Suppressor macrophage (primary cell): ENCODE measurements at places on chromosomes 12 and 14.

GRCh38 chr14:56703947-56704346 is 106.3 kb downstream of the OTX2 start:
- no peak for DNase-seq

DNA sequence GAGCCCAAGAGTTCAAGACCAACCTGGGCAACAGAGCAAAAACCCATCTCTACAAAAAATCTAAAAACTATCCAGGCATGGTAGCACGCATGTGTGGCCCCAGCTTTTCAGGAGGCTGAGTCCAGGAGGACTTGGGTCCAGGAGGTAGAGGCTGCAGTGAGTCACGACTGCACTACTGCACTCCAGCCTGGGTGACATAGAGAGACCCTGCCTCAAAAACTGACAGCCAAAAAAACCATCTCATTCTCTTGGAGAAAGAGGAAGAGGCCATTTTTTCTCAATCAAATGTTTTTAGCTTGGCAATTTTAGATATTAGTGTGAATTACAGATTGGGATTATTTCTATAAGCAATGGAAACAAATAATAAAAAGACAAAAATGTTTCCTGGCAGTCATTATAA is 38.2 kb downstream of the ZFC3H1 start:
- no peak for DNase-seq

- DNase-seq, result no peak
Measured at GRCh38 chr12:76909290-76909689, 30.5 kb upstream of the CSRP2 start.

DNA sequence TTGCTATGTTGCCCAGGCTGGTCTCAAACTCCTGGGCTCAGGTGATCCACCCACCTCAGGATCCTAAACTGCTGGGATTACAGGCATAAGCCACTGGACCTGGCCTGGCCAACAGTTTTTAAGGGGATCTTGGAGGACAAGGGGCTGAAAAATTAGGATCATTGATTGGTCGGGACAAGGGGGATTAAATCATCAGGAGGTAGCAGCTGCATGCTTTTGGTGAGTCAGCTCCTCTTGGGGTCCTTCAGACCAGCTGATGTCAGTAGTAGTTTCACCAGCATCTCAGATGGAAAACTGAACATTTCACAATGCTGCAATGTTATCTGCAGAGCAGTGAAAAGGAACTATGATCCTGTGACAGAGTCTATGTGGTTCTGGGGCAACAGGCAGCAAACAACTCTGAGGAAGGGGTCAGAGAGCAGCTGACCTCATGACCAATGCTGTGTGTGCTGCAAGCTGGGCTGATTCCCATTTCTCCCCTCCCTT is 6.3 kb downstream of the LRRC74A start:
- peak; percentile 85 for DNase-seq

GRCh38 chr12:6450091-6450868 is 1.6 kb upstream of the TAPBPL start:
- DNase-seq, result no peak

GRCh38 chr12:108856428-108857157 is 790 bp downstream of the SSH1 start:
- DNase-seq, result peak; percentile 95

DNA sequence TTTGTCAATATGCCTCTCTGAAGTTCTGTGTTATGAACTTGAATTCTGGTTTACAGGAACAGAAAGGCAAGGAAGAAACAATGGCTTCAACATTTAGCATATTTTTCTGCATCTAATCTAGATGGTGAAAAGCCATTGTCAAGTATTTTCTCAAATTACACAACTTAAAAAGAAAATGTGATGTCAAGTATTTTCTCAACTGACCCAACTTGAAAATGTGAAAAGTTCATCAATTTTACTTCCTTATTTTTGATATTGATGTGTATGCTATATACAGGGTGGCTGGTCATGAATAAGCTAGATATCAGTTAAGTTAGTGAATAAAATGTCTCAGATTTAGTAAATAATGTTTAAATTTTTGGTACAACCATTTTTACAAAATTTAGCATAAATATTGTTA is 196.7 kb downstream of the ALX1 start:
- no peak for DNase-seq

GRCh38 chr12:977156-977555 is 13.9 kb upstream of the ERC1 start:
- peak; percentile 37 for DNase-seq

GRCh38 chr12:114612062-114612461 is 71.9 kb downstream of the TBX3 start:
- DNase-seq, result no peak

DNA sequence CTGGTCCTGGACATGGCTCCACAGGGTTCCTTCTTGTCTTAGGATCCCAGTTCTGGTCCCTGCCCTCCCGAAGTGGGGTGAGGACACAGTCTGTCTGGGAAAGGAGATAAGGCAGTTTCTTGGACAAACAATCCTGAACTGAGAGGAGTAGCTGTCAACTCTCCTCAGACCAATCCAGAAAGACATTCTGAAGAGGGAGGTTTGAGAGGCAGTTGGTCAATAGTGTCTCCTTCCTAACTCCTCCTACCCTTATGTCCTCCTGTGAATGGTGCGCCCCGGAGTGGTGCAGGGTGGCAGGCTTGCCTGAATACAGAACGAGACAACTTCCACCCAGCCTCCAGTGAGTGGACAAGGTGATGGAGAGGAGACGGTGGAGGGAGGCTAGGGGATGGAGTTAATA is 15.4 kb upstream of the ASIC1 start:
- DNase-seq, result no peak

- no peak for DNase-seq
Measured at GRCh38 chr14:95500201-95500681, 16.2 kb downstream of the SYNE3 start.

- peak; percentile 77 for DNase-seq
Measured at GRCh38 chr12:7042842-7043241, 17.7 kb upstream of the C1S start.

DNA sequence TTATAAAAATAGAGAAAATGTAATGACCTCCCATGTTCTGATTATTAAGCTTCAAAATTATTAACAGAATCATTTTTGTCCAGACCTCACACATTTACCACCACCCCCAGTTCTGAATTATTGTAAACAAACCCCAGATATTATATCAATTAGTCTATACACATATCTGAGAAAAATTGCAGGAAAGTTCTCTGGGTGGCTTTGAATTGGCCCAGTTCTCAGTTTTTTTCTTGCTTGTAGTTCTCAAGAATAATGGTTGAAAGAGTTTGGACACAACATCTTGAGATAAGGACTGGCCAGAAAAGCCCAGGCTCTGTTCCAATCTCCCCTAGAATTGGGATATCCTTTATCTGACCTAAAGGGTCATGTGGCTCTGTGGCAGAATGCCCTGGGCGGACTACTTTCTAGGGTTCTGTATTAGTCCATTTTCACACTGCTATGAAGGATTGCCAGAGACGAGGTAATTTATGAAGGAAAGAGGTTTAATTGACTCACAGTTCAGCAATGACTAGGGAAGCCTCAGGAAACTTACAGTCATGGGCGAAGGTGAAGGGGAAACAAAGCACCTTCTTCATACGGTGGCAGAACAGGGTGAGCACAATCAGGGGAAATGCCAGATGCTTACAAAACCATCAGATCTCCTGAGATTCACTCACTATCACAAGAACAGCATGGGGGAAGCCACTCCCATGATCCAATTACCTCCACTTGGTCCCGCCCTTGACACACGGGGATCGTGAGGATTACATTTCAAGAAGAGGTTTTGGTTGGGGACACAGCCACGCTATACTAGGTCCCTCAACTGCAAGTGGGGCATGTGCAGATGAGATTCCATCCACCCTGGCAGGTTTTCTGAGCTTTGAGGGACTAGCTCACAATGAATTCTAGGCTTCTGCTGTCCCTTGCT is 1504.6 kb upstream of the FLRT2 start:
- DNase-seq, result no peak

DNA sequence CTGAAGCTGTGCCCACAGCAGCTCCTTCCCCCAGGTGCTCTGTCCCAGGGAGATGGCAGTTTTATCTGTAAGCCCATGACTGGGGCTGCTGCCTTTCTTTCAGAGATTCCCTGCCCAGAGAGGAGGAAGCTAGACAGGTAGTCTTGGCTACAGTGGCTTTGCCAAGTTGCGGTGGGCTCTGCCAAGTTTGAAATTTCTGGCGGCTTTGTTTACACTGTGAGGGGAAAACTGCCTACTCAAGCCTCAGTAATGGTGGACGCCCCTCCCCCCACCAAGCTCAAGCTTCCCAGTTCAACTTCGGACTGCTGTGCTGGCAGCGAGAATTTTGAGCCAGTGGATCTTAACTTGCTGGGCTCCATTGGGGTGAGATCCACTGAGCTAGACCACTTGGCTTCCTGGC is 124.7 kb downstream of the MSRB3 start:
- no peak for DNase-seq

DNA sequence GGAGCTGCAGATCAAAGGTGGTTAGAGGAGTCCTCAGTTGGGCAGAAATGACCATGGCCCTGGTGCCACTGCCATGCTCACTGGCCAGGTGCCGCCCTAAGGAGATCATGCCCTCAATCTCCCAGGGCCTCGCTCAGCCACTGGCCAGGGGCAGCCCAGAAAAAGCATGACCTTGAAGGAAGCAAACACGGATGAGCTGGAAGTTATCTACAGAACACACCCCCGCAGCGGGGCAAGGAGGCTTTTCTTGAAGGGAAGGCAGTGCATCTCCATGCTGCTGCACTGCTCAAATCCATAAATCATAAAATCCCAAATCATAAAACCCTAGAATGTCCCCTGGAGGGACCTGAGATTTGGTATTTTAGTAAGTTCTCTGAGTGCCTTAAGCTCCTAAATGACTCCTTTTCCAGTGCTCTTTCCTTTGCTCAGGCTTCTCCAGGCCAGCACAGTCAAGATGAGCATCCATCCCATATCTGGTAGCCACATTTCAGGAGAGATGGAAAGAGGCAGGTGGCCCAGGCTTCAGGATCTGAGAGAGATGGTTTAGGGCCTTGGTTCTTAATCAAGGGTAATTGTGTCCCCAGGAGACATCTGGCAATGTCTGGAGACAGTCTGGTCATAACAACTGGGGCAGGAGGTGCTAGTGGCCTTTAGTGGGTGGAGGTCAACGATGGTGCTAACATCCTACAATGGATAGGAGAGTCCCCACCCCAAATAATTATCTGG is 217.3 kb downstream of the RBM19 start:
- DNase-seq, result no peak

DNA sequence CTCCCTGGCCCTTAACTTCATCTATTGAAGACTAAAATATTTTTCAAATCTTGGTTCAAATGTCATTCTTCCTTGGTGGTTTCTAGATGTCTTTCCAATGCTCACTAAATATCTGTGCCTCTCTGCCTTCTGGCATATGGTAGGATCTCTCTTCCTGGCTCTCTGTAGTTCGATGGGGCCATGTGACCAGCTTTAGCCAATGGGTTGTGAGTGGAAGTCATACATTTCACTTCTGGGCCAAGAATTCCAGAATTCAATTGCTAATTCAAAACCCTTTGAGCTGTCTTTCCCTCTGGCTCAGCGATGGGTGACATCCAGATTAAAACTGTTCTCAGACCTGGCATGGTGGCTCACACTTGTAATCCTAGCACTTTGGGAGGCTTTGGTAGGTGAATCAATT is 25.8 kb upstream of the CTDSP2 start:
- DNase-seq, result no peak

DNA sequence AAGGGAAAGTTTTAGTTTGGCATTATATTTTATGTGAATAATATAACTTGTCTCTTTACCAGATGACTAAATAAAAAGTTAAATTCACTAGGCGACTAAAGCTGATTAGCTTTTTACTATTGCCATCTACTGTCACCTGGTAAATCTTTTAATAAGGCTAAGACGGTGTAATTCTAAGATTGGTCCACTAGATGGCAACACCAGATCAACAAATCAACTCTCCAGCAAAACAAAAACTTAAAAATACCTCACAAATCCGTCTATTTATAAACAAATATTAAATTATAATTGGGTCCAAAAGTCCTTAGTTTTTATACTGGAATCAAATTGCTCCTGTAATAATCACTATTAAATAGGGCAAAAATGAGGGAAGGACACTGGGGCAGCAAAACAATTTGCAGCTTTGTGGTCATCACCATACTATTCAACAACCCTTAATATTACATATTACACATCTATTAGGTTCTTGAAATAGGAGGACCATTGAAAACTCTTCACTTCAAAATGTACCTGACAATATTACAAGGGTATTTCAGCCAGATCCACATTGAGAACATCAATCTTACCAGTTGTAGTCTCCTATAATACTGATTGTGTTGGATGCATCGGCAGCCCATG is 47.9 kb downstream of the GALC start:
- peak; percentile 64 for DNase-seq

GRCh38 chr12:58359084-58359483 is 417.7 kb downstream of the ATP23 start:
- no peak for DNase-seq

- DNase-seq, result no peak
Measured at GRCh38 chr12:83573671-83574070, 887.0 kb downstream of the TMTC2 start.

DNA sequence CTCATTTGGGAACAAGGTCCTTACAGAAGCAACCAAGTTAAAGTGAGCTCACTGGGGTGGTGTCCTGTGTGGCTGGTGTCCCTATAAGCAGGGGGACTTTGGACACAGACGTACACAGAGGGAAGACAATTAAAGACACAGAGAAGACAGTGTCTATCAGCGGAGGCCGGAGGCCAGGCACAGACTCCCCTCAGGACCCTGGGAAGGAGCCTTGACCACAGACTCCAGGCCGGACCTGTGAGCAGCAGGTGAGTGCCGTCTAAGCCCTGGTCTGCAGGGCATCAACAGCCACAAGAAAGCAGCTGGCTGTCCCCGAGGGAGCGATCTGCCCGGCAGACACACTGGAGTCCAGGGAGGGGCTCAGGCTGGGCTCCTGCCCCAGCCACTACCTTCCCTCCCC is 219.1 kb upstream of the C14orf180 start:
- no peak for DNase-seq
